Activated gamma-delta T cell treated with Interleukin-2 at 50 U/mL for 16 hours (primary cell): ENCODE measurements at places on chromosomes 2 and 18.

DNA sequence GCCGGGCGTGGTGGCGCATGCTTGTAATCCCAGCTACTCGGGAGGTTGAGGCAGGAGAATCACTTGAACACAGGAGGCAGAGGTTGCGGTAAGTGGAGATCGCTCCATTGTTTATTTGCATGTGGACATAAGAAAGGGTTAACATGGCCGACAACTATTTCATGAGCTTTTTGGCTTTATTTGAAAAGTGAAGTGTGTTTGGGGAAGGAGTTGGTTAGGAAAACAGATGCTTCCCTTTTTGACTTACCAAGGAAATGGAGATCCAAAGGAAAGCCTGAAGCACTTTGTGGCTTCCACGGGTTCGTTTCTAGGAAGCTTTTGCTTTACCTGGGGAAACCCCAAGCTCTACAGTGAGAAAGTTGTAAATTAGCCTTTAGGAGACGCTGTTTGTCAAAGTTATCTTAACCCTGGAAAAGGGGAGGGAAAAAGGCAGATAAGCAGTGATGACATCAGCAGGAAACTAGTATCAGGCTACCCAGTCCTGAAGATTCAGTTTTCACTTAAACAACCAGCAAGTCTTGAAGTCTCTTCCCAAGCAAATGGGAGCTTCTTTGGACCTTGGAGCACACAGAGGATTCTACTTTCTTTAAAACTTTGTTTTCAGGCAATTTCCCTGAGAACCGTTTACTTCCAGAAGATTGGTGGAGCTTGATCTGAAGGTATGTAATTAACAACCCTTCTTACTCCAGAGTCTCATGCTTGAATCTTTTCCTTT, at the start of gene CASP10:
Gene CASP10, plus strand, starts transcription at position 492 of the 715 bp plus-strand sequence. CDS start 2,637 bp downstream, outside the sequence.
- no peak for DNase-seq

- DNase-seq: no peak
These were observed 63.3 kb upstream of the NEDD4L start for GRCh38 chr18:57980573-57981307.

DNA sequence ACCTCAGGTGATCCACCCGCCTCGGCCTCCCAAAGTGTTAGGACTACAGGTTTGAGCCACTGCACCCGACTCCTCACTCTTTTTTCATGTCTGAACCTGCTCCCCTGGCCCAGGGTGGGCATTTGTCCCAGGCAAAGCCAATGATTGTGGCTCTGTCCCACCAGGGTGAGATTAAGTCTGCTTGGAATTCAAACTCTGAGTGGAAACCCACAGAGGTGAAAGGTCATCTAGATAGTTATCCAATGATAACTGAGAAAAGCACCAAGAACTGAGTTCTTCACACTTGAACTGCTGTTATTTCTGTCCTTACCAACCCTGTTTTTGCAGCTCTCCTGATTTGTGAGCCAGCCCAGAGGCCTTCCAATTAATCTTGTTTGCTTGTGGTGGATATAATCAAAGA, 62.4 kb upstream of the ACVR1 start:
- DNase-seq: no peak

DNA sequence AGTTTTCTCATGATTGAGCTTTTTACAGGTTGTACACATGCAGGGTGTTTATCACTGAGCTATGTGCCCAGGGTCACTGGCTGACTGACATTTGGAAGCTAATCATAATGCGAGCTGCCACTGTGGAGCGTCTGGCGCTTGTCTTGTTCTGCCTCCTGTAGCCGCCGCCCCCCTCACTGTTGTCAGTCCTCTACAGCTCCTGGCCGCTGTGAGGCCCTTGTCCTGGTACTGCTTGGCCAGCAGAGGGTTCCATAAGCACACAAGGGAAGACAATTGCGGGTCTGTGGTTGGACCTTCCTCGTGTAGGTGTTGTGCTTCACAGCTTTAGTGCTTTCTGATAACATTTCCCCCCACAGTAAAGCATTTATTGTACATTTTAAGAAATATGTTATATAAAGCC, 105.6 kb upstream of the LDLRAD4 start:
- DNase-seq: no peak

GRCh38 chr18:58962336-58962735, 97.7 kb downstream of the ZNF532 start:
- DNase-seq: no peak

DNA sequence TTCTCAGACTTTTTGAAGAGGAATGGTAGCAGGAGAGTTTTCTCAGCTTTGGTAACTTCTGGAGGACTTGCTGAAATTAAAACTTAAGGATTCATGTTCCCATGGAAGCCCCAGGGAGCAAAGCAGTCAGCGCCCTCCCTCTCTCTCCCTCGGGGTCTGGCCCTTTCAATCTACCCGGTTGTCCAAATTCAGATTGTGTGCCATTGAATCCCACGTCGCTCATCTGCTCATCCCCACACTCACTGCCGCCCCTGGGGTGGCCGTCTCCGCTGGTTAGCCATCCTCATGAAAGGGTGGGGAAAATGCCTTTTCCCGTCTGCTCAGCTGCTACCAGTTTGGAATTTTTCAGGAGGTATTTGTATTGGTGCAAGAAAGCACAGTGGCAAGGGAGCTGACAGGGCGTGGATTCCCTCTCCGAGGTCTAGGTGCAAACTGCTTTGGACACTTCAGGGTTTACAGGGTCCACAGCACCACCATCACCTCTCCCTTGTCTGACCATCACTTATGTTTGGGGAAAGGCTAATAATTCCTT, 27.1 kb downstream of the MCFD2 start:
- DNase-seq: no peak

GRCh38 chr2:25951071-25951547, 31.2 kb downstream of the KIF3C start:
- DNase-seq: peak; percentile 67

DNA sequence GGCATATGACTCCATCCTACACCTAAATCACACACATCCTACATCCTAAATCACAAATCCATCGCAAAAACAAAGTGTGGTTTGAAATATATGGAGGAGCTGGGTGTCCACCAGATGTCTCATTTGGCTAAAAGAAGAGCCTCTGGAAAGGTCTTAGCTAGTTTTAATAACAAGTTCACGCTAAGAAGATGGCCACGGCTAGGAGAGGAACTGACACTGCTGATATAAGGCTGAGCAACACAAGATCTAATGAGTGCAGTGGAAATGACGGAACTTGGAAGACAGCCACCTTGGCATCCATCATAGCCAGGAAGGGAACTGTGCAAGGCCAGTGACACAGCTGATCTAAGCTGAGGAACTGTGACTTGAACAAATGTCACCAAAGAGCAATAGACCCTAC, 60.0 kb upstream of the AGAP1 start:
- no peak for DNase-seq

GRCh38 chr2:71892896-71893295, 254.8 kb downstream of the CYP26B1 start:
- no peak for DNase-seq

DNA sequence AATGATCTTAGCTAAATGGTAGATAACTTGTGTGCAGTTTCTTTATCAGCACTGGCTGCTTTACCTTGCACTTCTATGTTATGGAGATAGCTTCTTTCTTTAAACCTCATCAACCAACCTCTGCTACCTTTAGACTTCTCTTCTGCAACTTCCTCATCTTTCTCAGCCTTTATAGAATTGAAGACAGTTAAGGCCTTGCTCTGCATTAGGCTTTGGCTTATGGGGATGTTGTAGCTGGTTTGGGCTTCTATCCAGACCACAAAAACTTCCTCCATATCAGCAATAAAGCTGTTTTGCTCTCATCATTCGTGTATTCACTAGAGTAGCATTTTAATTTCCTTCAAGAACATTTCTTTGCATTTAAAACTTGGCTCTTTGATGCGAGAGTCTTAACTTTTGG, 123.7 kb downstream of the PIK3C3 start:
- no peak for DNase-seq

- DNase-seq: no peak
These were observed 92.1 kb downstream of the AOX1 start for GRCh38 chr2:200677721-200678532.

DNA sequence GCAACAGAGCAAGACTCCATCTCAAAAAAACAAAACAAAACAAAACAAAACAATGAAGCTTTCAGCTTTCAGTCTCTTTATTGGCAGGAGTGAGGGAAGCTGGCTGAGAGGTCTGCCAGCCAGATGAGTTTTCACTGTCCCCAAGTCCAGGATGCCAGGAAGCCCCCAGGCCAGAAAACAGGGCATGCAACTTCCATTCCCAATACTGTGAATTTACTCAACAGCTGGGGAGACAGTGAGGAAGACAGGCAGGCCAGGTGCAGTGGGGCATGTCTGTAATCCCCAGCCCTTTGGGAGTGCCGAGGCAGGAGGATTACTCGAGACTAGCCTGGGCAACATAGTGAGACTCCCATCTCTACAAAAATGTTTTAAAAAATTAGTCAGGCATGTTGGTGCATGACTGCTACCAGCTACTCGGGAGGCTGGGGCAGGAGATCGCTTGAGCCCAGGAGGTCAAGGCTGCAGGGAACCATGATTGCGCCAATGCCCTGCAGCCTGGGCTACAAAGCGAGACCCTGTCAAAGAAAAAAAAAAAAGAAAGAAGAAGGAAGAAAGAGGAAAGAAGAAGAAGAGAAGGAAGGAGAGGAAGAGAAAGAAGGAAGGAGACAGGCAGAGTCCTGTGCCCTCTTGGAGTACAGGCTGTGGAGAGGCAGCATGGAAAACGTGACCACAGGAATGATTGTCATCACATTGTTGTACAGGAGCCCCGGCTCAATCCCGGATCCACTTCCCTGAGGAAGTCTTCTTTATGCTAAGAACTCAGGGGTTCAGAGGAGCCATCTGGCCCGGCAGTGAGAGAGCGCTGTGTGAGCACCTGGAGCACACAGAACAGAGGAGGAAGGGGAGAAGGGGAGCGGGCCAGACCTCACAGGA, 29.2 kb upstream of the POMC start:
- no peak for DNase-seq

DNA sequence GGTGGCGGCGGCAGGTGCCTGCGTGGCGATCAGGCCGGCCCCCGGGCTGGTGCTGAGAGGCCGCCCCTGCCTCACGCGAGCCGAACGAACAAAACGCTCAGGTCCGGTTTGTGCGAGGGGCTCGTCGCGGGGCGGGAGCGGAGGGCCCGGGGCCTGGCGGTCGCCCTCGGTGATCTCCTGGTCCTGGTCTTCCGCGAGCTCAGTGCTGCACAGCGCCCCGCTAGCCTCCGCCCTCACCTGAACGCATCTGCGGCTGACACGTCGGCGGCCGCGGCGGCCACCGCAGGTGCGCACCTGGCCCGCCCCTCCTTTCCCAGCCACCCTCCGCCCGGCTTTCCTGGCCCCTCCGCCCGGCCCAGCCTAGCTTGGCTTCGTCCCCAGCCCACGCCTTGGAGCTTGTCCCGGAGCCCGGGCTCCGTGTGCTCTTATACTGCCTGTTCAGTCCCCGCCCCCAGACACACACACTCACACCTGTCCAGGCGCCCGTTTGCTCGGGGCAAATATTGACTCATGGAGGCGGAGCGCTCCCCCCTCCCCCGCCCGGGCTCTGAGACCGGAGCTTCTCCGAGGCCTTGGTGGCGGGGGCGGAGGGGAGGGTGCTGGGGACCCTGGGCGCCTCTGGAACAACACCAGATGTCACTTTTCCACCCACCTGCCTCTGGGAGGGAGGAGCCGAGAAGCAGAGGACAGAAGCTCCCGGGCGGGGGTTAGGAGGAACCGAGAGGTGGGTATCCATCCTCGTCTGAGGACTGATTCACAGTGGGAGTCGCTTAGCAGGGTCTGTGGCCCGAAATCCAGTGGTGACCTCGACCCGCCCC, 8.6 kb upstream of the CRYBA2 start:
- no peak for DNase-seq

DNA sequence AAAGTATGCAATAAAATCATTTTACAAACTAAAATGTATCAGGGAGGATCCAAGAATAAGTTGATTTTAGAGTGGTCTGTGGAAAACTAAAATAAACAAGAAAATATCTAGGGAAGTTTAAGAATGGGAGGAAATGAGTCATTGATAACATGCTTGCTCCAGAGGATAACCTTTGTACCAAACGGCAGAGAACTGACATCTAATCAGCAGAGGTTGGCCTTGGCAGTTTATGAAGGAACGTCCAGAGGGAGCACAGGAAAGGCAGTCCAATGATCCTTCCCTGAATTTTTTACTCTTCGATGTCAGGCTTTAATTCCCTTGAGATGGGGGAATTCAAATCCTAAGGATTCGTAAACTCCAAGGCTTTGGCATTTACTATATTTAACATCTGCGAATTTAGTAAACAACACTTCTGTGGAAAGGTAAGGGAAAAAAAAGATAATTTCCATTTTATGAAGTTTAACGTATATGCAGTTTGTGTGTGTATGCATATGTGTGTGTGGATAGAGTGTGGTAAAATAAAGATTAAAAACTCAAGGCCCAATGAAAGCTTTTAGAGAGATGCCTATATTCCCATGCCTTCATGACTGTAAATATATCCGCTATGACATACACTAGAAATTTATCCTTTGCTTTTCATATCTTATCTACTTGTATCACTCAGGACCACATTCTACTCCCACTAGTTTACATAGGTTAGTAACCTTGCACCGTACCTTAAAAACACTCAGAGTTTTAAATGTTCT, 8.7 kb upstream of the INPP1 start:
- DNase-seq: no peak

- DNase-seq: no peak
These were observed 172.8 kb upstream of the SPRED2 start for GRCh38 chr2:65605058-65605742.

DNA sequence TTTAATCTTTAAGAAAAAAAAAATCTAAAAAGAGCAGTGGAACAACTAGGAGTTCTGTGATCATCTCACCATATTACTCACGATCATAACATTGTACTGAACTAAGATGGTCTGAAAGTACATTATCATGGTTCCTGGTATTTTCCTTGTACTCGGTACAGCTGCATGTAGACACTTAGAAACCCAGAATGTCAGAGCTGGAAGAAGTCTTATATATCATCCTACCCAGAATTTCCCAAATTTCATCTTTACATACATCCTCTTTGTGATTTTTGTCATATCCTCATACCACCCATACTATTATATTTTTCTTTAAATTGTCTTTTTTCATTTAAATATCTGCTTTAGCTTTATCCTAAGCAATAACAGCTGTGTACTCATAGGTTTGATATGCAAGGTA, 12.4 kb upstream of the ST3GAL5 start:
- no peak for DNase-seq

GRCh38 chr2:204664708-204665121, 119.4 kb downstream of the PARD3B start:
- no peak for DNase-seq

- no peak for DNase-seq
These were observed 58.2 kb upstream of the PKDCC start for GRCh38 chr2:41989501-41990180.

DNA sequence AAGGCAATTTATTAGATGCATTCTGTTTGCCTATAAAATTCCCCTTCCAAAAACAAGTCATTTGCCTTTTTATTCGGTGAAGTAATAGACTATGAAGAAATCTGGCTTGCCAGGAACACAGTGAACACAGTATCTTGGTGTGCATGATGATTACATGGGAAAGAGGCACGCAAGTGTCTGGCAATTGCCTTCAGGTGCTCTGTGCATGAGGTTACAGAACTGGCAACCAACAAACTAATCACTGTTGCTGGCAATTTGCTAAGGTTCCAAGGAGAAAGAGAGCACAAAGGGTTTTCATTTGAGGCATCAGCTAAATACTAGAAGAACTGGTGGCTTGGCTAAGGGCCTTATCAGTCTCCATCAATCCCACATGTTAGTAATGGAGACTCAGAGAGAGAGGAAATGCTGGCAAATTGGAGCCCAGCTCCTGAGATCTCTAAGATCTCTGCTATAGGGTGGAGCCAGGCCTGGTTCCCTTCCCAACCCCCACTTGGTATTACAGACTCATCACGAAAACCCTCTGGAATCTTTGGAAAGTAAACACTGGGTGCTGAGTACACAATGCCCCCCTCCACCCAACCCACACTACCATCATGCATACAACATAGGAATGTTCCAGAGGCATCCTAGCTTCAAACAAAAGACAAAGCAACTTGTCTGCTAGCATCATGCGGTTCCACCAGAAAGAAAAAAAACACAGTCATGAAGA, 10.4 kb downstream of the RNF152 start:
- no peak for DNase-seq
